Hematopoietic multipotent progenitor cell treated with erythropoietin and hydrocortisone succinate and interleukin-3 and kit ligand, for 6 days (in vitro differentiated cells): ENCODE measurements at places on chromosomes 3 and 15.

DNA sequence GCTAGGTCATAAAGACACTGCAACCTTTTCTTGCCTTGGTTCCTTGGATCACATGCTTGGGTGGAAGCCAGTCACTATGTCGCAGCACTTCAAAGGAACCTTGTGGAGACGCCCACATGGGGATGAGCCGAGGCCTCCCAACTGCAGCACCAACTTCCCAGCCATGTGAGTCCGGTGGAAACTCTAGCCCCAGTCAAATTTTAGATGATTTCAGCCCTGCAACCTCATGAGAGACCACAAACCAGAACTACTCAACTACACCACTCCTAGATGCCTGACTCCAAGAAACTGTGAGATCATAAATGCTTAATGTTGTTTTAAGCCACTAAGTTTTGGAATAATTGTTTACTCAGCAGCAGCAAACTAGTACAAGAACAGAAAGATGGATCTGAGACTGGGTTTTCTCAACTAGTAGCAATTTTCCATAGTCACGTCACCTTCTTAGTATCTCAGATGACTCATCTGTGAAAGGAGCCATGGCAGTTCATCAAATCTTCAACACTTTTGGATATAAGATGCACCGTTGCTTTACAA lies 86.5 kb downstream of the MB21D2 start:
- DNase-seq: no peak

DNA sequence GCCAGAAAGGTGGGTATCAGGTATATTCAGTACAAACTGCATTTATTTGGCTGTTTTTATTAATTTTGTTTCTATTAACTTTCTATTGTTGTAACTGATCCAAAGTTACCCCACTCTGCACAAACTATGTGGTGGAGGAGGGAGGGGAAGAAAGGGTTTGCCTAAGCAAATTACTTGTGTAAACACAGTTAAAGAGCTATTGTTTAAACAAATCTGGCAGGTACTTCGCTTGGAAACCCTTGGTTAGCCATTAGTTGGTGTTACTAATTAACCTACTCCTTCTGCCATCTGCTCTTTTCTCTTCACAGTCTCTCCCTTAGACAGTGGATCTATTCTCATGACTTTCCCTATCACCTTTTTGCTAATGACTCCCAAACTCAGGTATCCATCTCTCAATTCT lies 328.4 kb upstream of the NECTIN3 start:
- no peak for DNase-seq

DNA sequence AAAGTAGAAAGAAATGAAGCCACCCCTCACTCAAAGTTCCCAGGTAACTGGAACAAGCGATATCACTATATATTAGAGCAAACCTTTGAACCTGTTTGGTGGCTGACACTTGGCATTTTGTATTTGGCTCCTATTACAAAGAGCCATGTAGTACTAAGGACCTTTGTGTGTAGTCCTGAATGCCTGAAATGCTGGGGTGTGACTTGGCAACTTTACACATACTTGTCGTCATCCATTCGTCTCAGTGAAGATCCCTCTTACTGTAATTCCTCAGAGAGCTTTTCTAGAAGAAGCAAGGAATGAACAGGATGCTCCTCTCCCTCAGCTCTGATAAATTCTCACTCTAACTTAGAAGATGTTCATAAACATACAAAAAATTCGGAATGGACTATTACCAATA lies 216.1 kb upstream of the CDIN1 start:
- no peak for DNase-seq

DNA sequence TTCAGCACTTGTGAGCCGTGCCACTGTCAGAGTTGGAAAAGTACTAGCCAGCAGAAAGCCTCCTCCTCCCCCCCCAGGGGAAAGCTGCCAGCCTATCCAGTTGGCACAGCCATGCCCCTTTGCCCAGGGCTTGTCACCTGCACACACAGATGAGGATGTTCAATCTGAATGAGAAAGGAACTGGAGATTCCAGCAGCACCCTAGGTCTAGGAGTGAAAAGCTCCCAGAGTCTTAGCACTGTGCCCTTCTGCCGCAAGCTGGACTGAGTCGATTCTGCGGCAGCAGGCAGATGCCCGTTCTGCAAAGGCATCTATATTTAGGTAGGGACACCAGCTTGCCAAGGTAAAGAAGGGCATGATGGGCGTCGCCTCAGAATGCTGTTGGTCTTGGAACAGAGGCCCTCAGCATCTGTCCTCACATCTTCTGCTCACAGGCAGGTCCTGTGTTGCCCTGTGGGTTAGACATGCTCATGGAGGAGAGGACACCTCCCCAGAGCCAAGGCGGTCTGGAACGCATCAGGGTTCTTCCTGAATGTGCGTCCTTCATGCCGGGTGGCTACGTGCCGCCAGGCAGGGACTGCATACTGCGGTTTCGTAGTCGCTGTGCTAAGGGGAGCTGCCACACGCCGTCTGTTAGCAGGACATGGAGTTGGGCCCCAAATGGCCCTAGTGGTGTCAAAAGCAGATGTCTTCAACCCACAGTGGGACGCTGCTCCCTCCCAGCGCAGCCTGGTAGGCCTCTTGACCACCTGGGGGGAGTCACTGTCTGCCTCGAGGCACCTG lies 109.5 kb downstream of the VGLL4 start:
- no peak for DNase-seq

DNA sequence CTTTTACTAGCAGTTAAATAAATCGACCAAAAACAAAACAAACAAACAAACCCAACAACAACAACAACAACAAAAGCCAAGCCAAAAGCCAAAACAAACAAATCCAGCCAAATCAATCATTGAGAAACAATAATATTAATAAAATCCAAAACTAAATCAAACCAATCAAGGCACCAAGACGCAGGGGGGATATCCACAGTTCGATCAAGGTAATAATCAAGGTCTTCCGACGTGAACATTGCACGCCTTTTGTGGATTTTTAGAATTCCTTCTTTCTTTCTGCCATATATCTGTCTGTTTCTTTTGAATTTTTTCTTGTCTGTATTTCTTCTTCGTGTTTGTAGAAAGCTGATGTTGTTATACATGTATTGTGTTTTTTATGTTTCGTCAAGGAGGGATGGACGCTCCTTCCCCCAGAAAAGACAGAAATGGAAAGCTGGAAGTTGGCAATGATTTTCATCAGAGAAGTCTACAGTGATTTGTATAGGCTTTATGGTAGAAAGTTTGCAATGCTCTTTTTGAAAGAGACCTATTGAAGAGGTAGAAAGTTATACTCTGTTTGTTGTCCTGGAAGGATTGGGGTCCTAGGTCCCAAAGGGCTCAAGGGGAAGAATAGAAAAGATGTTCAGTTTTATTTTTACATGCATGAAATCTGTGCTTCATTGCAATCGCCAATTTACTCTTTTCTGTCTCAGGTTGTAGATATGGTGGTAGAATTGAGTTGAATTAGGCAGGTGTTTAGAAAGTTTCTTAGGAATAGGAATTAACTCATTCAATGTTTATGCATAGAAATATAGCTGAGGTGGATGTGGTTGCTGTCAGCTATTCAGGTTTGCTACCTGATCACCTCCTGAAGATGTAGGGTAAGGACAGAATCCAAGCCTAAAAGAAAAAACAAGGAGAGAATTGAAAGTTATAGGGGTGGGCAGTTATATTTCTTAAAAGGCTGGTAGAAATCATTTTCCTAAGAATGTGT lies 1.2 kb downstream of the ARPP21 start:
- DNase-seq: no peak

DNA sequence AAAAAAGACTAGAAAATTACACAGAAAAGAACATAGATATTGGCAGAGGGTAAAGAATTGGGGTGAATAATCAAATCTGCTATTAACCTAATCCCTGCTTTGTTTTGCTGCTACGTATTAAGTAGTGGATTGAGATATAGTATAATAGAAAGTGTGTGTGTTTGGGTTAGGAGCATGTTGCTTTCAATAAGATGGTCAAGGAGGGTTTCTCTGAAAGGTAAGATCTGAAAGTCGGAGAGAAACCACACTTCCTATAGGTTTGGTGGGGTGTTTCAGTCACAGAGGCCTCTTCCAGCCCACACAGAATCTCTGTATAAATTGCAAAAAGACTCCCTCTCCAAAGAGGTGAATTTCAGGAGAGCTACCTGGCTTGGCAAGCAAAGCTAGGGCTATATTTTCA lies 345.7 kb upstream of the SATB1 start:
- DNase-seq: no peak

GRCh38 chr3:159763602-159764489 lies 224.8 kb upstream of the IL12A start:
- DNase-seq: peak; percentile 54
